ENCODE measurements at places on chromosomes 2 and 18. TPM values are rescaled to one million over a fixed set of nuclear protein-coding genes. Genes with fewer than 3 reads are reported as not detected.

Gene CENPA
- 0.52 TPM for total RNA-seq

Gene DCTN1
- total RNA-seq = 78.5 TPM

- no peak for DNase-seq
Observed at GRCh38 chr18:23257137-23257536, 121.9 kb downstream of the CABLES1 start.

GRCh38 chr2:161905389-161906046 is 168.5 kb downstream of the DPP4 start:
- no peak for DNase-seq

GRCh38 chr2:240507778-240508251 is 50.0 kb downstream of the ANKMY1 start:
- no peak for DNase-seq

All from T-helper 17 cell (primary cell).